ENCODE measurements at places on chromosomes 13 and 19. TPM values are rescaled to one million over a fixed set of nuclear protein-coding genes. Genes with fewer than 3 reads are reported as not detected.

The FLT1 gene
- 6.6 TPM for total RNA-seq

GRCh38 chr13:62512194-62513141 lies 1096.8 kb upstream of the PCDH20 start:
- DNase-seq: no peak

The OR10H1 gene
- total RNA-seq: not detected

DNA sequence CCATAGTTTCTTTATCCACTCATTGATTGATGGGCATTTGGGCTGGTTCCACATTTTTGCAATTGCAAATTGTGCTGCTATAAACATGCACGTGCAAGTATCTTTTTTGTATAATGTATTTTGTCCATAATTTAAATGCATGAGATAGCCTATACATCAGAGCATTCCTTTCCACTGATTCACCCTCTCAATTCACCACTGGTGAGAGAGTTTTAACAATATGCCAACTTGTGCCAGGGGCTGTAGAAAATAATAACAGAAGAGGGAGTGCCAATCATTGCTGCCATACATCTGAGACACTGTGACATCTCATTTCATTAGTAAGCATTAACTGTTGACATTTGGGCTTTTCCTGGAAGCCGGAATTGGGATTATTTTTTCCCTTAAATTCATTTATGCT lies 125.1 kb downstream of the RAP2A start:
- DNase-seq: no peak

- DNase-seq: peak; percentile 89
Measured at GRCh38 chr19:1929021-1929742, 11.8 kb upstream of the CSNK1G2 start.

The VSIG10L gene
- total RNA-seq: 0.55 TPM

- DNase-seq: no peak
Measured at GRCh38 chr13:108126056-108126455, 89.3 kb downstream of the LIG4 start.
